ENCODE measurements at places on chromosomes 6 and 20.
A peak's percentile ranks its signal among the peaks of the same experiment; 100 is the strongest.

GRCh38 chr6:79241228-79241627, 6.7 kb upstream of the HMGN3 start:
- DNase-seq: no peak

- DNase-seq: no peak
Observed at GRCh38 chr6:14517516-14518105, 400.0 kb downstream of the CD83 start.

DNA sequence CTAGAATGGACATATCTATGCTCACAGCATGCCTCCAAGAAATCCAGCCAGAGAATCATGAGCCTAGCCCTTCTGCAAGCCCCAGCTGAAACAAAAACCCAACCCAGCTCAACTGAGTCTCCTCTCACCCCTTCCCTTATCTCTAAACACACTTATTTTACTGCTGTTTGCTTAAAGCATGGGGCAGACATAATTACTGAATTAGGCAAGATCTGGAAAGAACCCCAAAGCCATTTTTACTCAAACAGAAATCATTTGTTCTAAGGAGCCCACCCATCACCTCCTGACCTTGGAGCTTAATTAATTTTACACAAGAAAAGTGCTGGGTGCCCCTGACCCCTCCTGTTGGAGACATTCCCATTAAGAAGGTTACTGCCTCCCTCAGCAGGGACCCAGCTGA, 291.6 kb downstream of the MAFB start:
- no peak for DNase-seq

DNA sequence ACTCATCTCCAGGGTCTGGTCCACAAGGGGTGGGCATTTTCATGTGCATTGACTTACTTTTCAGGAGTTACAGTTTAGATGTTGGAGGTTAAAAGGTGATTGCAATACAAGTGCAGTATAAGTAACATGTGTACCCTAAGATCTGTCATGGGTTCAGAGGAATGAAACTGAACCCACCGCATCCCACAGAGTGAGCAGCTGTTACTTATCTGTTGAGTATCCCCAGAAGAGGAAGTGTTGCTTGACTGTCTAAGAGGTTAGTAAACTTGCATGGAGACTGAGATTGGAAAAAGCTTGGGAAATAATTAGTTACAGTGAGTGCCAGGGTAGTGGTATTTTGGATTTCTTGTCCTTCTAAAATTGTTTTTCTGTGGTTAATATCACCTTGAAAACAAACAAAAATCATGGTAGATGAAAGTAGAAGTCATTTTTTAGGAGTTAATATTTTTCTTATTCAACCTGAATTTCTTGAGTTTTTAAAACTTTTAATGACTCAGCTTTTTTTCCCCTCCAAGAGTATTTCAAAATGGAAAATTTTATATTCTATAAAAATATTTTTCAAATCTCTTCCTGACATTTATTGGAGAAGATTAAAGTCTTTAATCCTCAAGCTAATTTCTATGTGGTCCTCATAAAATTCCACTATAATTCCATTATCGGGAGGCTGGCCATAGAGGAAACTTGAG, 306.1 kb downstream of the ZNF217 start:
- no peak for DNase-seq

DNA sequence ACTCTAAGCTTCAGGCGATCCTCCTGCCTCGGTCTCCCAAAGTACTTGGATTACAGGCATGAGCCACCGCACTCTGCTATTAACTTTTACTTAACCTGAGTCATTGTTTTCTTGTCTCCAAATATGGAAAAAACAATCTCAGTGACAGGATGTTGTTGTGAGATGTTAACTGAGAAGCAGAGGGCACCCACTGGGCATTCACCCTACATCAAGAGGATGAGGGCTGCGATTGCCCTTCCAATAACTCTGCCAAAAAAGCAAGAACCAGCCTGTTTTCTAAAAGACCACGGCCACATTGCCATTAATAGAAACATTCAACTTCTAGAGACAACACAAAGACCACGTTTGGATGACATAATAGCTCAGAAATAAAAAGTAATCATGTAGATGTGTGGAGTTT, 107.6 kb upstream of the SGK1 start:
- no peak for DNase-seq

- DNase-seq: no peak
Observed at GRCh38 chr20:44698351-44698750, 16.8 kb upstream of the CCN5 start.

GRCh38 chr20:1846341-1846740, 48.9 kb upstream of the SIRPA start:
- DNase-seq: peak; percentile 53

Measured in NCI-H446 treated with DMSO at 0.1 percent for 48 hours (cell line).